ENCODE measurements at places on chromosomes 13 and 19. TPM values are rescaled to one million over a fixed set of nuclear protein-coding genes. Genes with fewer than 3 reads are reported as not detected.

RAD23A gene
- 160 TPM for total RNA-seq

ACER1 gene
- not detected for total RNA-seq

THSD8 gene
- total RNA-seq = 0.13 TPM

ZNF418 gene
- total RNA-seq = 6.2 TPM

RASGRP4 gene
- not detected for total RNA-seq

TSKS gene
- 0.52 TPM for total RNA-seq

NLRP9 gene
- total RNA-seq = not detected

Measured in smooth muscle cell of the pulmonary artery (primary cell).